ENCODE measurements at places on chromosomes 2 and 18.

- no peak for DNase-seq
Measured at GRCh38 chr18:35753306-35753910, 171.9 kb downstream of the GALNT1 start.

DNA sequence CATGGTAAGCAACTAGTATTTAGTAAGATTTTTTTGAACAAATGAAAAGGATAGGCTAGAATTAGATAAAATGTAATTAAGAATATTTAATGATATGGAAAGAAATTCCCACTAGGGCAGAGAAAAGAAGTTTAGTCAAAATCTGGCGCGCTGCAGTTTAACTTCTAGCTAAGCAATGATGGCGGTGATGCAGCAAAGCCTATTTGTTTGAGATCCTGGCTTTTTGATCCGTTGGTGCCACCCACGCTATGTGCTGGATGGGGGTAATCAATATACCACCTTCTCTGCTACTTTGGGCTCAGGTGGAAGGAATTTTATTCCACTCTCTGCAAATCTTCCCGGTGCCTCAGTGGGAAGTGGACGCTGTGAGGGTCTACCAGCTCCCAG lies 421 bp upstream of the FAM171B start:
- DNase-seq, result peak; percentile 2

DNA sequence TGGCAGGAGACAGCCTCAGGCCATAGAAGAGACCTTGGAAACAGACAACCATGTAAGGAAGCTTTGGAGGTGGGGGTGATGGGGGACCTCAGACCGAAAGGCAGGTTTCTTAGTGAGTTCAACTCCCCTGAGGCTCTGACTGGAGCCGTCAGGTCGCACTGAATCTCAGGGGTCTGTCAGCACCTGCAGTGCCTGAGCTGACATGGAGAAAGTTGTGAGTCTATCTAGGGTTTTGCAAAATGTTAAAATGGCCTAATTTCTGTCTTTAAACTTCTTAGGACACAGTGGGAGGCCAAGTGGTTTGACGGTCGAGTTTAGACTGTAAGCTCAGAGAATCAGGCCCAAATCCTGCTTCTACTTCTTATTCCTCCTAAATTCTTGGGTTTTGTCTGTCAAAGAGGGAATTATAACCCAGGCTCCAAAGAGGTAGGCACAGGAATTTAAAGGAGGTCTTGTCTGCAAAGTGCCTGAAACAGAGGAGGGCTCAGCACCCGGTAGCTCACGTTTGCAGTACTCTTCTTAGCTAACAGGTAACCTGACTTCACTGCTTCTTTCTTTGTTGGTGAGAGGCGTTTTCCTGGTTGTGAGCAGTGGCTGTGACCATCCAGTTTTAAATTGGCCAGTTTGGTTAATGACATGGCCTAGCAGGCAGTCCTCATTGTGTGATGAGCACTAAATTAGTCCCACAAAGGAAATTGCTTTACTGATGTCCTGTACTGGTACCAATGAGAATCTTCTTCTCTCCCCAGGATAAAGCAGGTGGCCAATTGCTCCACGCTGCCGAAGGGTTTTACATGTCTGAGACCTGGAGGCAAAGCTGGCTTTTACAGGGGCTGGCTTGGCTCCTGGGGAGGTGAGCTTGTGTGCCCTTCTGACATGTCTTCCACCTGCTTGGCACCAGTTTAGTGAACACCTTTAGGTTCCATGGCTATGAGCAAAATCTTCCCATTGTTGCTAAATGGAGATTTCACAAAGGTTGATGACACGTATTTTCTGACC lies 95.7 kb downstream of the MYCN start:
- DNase-seq, result no peak

- DNase-seq, result no peak
Measured at GRCh38 chr2:26536371-26537068, 58.6 kb upstream of the OTOF start.
